ENCODE measurements at places on chromosomes 1 and 21. TPM values are rescaled to one million over a fixed set of nuclear protein-coding genes. Genes with fewer than 3 reads are reported as not detected.

The WDR77 gene
- polyA plus RNA-seq = 28.2 TPM

The OR2W3 gene
- not detected for polyA plus RNA-seq

The DRAM2 gene
- 54.5 TPM for polyA plus RNA-seq

The TEDDM1 gene
- polyA plus RNA-seq = not detected

The CD52 gene
- polyA plus RNA-seq = 13.2 TPM

The RNF11 gene
- 62.5 TPM for polyA plus RNA-seq

GRCh38 chr1:20684651-20685050, 23.5 kb upstream of the DDOST start:
- DNase-seq = no peak

- no peak for DNase-seq
These were observed 4.7 kb upstream of the VASH2 start for GRCh38 chr1:212945463-212946160.

DNA sequence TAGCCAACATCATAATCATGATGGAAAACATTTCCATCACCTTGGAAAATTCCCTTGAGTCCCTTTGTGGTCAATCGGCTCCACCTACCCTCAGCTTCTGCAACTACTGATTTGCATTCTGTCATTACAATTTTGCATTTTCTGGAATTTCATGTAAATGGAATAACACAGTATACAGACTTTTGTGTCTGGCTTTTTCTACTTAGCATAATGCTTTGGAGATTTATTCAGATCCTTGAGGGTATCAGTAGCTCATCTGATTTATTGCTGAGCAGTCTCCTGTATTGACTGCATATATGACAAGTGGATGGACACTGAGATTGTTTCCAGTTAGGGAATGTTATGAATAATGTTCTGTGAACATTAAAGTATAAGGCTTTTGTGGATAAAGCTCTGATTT, 358.3 kb downstream of the USP25 start:
- DNase-seq = no peak

- DNase-seq = no peak
These were observed 49.1 kb downstream of the DDX20 start for GRCh38 chr1:111804776-111805175.

DNA sequence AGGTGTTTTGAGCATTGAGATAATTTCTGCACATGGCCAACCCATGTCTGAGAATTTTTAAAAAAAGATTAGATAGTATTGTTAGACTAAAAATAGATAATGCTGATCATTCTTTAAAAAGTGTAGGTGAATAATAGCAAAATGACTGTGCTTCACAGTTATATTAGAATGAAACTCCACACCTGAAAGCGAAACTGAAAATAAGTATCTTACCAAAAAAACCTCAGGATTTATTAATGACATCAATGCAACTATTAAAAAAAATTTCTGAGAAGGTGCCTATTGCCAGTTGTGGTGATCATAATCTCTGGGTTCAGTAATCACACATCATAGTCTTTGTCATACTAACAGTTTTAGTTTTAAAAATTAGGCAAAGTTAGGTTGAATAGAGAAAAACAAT, 36.5 kb downstream of the PLA2G4A start:
- no peak for DNase-seq

- DNase-seq = no peak
These were observed 76.5 kb downstream of the GALNT2 start for GRCh38 chr1:230143534-230143933.

DNA sequence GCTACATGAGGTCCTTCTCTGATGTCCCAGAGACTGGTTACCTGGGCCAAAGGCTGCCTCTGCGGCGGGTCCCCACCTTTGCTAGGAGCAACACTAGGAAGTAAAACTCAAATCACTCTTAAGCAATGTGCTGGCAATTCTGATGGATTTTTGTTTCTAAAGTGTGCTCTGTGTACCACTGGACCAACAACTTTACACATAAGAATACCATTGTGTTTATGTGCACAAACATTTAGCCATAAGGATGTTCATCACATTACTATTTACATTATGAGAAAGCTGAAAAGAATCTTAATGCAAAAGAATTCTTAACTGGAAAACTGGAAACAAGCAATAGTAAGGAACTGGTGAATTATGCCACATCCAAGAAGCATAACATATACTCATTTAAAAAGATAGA, 38.6 kb downstream of the SSBP3 start:
- no peak for DNase-seq

- no peak for DNase-seq
These were observed 258.7 kb downstream of the DISC1 start for GRCh38 chr1:231885209-231885854.

GRCh38 chr1:52474807-52475206, 70.4 kb downstream of the PRPF38A start:
- no peak for DNase-seq

DNA sequence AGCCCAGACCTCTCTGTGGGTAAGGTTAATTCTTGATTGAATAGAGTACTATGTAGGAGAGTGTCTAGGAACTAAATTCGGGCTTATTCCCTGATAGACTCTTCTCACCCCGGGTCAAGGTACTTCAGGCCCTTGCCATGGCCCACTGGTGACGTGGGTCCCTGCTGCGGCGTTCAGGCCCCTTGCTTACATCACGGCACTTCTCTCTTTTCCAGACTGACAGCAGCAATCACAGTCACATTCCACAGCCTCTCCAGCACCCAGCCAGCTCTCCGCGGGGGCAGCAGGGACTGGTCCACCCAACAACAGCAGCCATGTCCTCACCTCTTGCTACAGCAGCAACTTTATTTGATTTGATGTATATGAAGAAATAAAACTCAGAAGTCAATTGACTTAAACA, 401.2 kb upstream of the VAMP3 start:
- no peak for DNase-seq

DNA sequence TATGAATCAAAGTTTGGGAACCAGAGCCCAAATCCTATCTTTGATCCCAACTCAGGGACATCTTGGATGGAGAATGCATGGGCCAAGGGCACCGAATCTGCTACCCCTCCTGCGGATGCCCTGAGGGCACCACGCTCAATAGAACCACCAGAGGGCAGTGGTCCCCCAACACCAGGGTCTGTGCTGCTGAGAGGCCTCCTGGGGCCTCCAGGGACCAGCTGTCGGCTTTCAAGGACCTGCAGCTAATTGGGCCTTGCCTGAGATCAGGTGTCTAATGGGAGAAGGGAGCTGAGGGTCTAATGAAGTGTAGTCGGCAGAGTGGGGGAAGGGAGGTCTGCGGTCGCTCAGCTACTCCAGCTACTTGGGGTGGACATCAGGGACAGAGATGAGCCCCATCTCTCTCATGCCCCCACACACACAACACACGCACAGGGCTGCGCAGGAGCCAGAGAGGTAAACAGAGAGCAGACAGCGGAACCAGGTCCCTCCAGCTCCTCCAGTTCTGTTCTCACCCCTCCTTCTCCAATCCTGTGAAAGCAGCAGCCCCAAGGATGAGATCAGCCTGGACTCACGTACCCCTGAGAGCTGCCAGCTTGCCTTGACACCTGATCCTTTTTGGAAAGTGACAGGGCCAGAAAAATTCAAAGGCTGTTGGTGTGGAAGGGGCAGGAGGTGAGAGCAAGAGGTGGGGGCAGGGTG, 34.9 kb upstream of the PPP1R15B start:
- peak; percentile 92 for DNase-seq

- DNase-seq = peak; percentile 67
These were observed 11.6 kb upstream of the OLFML2B start for GRCh38 chr1:162035241-162035640.

- peak; percentile 67 for DNase-seq
These were observed 3.0 kb downstream of the ATP2B4 start for GRCh38 chr1:203629507-203630082.

DNA sequence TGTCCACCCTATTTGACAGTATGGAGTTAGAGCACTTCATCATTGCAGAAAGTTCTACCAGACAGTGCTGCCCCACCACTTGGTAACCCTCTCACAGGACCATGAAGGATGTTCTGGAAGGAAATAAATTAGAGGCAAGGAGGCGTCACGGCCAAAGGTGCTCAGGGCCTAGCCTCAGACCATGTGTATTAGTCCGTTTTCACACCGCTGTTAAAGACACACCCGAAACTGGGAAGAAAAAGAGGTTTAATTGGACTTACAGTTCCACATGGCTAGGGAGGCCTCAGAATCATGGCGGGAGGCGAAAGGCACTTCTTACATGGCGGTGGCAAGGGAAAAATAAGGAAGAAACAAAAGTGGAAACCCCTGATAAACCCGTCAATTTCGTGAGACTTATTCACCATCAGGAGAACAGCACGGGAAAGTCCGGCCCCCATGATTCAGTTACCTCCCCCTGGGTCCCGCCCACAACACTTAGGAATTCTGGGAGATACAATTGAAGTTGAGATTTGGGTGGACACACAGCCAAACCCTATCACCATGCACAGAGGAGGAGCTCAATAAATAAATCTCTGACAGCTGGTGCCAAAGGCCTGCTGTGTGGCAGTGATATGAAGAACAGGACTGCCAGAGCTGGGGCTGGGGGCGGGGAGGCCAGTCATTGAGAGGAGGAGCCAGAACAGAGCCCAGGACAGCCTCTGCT, 75.8 kb downstream of the FHAD1 start:
- DNase-seq = no peak

GRCh38 chr1:35539073-35539823, 18.0 kb downstream of the KIAA0319L start:
- no peak for DNase-seq
